CD4-positive, alpha-beta T cell treated with Interleukin-6 for 4 hours (primary cell): ENCODE measurements at places on chromosomes 2 and 18.

DNA sequence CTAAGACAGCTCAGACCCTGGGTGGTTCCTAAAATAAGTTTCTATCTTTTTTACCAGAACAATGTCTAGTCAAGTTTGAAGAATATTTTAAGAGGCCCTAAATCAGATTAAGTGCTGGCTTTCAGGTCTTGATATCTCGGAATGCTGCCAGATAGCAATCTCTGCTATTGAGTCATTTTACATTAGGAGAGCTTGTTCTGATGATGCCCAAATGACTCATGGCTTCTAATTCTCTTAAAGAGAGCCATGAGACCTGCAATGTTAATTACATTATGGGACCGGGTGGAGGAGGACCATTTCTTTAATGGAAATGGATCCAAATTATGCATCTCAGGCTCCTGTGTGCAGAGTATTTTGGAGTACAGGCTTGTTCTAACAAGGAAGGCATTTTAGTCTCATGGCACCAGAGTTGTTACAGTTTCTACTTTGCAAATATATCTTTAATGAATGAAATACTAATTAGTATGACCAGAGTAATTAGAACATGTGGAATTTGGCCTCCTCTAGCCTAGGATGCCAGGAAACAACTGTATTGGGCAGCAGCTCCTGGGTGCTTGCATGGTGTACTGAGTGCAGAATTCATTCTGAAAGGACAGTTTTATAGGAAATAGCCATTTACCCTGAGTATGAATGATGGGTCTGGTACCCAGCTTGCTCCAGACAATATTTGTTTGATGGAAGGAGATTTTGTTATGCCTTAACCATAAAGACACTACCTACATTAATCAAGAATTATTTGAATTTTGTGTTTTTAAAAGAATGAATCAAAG, 94.0 kb upstream of the SULT1C3 start:
- no peak for DNase-seq

DNA sequence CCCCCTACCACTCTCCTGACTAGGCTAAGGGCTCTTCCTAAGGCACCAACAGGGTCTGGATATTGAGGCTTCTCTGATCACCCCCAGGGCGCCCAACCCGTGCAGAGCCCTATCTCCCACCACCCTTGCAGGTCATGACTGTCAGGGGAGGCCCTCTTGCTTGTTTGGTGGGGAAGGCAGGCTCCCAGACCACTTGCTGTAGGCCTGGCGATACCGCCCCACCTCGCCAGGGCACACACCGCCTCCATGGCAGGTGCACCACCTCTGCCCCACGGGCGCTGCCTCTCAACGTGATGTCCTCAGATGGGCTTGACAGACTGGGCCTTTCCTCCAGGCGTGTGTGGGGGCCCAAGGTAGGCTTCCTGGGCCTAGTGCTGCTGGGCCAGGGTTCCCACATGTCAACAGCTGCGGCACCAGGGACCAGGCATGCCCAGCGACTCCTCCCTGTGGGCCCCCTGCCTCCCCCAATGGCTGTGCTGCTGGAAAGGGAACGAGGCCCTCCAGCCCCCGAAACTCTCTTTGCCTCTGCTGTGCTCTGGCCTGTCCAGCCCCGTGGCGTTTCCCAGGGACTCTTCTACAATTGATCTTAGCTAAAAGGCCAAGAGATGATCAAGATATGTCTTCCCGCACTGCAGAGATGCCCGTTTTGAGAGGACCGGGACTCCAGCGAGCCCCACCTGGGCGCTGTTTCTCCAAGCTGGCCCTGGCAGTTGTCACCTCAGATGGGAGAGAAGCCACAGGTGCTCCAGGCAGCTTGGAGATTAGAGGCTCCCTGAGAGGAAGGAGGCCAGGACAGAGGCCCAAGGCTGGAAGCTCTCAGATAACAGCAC, 7.5 kb downstream of the NPPC start:
- no peak for DNase-seq

- no peak for DNase-seq
These were observed 268.6 kb downstream of the EIPR1 start for GRCh38 chr2:3108710-3109702.

DNA sequence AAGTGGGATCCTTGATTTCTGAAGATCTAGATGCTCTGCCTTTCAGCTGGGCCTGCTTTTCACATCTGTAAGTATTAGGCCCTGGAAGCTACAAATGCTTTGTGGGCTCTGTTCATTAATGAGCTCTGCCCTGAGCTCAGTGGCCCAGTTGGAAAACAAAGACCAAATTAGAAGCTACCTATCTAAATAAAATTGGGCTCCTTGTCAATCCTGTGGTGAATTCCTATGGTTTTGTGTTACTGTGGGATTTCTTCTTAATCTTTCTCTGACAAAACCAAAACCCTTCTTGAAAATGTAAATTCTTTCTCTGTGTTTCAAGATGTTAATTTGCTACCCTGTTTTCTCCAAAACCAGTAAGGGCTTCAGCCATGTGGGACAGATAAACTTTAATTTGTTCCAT, 219.0 kb upstream of the HS6ST1 start:
- no peak for DNase-seq
